ENCODE measurements at places on chromosomes 1 and 21.

GRCh38 chr1:237677979-237678378 lies 212.7 kb downstream of the ZP4 start:
- no peak for DNase-seq

- DNase-seq, result peak; percentile 74
Observed at GRCh38 chr1:6448749-6449631, 17.0 kb downstream of the TNFRSF25 start.

GRCh38 chr1:85297855-85298629 lies 21.6 kb upstream of the BCL10 start:
- DNase-seq, result no peak

DNA sequence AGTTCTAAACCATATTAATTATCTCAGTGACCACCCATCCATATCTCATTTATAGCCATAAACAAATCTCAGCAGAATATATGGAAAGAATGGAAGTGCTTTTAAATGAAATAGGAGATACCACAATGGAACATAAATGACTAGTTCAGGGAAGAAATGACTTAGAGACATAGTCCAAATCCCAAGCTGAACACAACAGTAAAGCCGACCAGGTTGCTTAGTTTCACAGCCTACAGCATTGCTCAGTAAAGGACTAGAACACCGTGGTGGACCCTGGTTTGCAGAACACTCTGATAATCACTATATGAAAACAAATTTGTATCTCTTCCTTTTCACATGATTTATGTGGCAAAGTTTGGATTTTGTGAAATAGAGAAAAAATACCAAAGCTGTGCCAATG lies 40.3 kb downstream of the MYSM1 start:
- DNase-seq, result no peak

- no peak for DNase-seq
Observed at GRCh38 chr1:43313771-43314170, 13.0 kb downstream of the TIE1 start.

DNA sequence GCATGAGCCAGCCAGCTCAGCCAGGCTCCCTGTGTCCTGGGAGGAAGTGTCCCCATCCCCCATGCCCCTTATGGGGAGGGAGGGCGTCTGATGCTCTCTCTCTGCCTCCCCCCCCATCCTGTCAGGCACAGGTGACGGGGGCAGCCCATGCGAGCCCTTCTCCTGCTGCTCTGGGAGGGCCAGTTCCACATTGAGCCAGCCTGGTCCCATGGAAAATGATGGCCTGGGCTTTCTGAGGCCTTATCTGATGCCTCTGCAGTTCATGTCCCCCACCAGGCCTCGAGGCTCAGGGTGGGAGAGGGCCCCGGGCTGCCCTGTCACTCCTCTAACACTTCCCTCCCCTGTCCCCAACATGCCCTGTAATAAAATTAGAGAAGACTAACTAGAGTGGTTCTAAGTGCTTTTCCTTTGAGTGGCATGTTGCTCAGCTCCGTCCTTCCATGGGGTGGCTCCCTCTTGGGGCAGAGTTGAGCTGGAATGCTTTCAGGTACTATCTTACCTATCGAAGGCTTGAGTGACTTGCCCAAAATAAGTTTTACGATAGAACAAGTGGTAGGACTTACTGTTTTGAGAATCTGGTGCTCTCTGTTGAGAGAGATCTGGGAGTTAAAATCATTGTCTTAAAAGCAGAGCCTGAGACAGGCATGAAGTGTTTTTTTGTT lies 1.8 kb upstream of the MTFR1L start:
- DNase-seq, result no peak

GRCh38 chr1:217369271-217369981 lies 261.5 kb downstream of the GPATCH2 start:
- DNase-seq, result peak; percentile 23

DNA sequence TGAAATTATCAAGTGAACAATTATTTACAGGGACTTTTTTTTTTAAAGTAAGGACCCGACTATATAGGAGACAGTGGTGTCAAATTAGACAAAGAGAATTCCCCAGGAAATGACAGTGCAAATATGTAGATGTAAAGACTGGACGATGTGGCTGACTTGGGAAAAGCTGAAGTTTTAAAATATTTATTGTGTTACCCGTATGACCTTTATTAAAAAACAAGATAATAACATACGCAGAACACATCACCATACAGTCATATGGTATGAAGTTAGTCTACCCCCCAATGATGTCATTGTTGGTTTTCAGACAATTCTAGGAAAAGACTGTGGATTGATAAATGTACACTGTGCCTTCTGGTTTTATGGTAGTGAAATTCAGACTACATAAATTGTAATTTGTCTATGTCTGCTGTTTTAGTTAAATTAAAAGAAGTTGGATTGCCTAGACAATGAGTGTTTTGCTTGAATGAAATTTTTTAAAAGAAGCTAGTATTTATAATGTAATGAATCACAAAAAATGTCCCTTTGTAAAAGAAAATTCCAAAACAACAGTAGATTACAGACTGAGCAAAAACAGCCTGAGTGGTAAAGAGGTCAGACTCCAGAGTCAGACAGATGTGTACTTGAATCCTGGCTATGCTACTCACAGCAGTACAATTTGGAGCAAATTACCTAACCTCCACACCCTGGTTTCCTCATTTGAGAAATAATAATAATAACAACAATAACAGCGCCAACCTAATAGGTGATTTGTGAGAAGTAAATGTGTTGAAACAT lies 15.5 kb upstream of the PDC start:
- DNase-seq, result no peak

DNA sequence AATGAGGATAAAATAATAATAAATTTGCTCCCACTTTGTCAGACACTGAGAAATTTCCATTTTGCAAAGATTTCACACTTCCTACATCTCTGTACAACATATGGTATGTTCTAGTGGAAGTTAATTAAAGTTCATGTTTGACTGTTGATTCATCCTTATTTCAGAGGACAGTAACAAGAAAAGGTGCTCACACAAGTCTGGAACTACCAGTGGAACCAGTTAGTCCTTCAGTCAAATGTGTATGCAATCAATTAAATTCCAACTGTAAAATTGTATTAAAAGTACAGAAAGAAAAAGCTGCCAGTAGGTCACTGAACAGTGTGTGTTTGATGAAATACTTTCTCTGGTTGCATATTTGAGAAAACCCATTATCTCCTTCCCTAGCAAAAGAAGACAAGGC lies 496.0 kb upstream of the PKN2 start:
- no peak for DNase-seq

DNA sequence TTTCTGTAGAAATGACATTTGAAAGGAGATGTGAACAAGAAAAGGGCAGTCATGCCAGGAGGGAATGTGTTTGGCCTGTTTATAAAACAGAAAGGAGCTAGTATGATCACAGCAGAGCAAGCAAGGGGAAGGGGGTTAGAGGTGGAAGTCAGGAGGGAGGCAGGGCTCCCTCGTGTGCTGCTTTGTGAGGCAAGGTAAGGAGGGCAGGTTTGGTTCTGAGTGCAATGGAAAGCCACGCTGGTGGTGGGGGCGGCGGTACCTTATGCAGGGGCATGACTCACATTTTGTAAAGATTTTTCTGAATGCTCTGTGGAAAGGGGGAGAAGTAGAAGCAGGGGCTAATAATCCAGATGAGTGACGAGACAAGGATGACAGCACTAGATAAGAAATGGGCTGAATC lies 197.5 kb upstream of the C8B start:
- DNase-seq, result no peak

GRCh38 chr1:87135329-87135712 lies 193.4 kb upstream of the LMO4 start:
- DNase-seq, result no peak

GRCh38 chr1:108057541-108057940 lies 92.6 kb upstream of the VAV3 start:
- no peak for DNase-seq
